Hepatocyte (in vitro differentiated cells): ENCODE measurements at places on chromosomes 12 and 14. TPM values are rescaled to one million over a fixed set of nuclear protein-coding genes. Genes with fewer than 3 reads are reported as not detected.

- H3K4me3 ChIP-seq = no peak overlapping the region
- H3K36me3 ChIP-seq = no peaks in the 10 kb centered on the region
- no peaks in the 10 kb centered on the region for H3K4me1 ChIP-seq
- no peak overlapping the region for H3K27ac ChIP-seq
- no peaks in the 10 kb centered on the region for H3K27me3 ChIP-seq
- no peak for DNase-seq
Observed at GRCh38 chr14:35708062-35708461, 101.0 kb downstream of the RALGAPA1 start.

Gene SLCO1B1
- 3.4 and 8.9 TPM in 2 replicates for polyA plus RNA-seq

Gene ADCY4
- 1.3 and 4.1 TPM in 2 replicates for polyA plus RNA-seq

Gene PTPRO
- polyA plus RNA-seq = 0.65 TPM in 1 of 2 replicates, not detected in the other

DNA sequence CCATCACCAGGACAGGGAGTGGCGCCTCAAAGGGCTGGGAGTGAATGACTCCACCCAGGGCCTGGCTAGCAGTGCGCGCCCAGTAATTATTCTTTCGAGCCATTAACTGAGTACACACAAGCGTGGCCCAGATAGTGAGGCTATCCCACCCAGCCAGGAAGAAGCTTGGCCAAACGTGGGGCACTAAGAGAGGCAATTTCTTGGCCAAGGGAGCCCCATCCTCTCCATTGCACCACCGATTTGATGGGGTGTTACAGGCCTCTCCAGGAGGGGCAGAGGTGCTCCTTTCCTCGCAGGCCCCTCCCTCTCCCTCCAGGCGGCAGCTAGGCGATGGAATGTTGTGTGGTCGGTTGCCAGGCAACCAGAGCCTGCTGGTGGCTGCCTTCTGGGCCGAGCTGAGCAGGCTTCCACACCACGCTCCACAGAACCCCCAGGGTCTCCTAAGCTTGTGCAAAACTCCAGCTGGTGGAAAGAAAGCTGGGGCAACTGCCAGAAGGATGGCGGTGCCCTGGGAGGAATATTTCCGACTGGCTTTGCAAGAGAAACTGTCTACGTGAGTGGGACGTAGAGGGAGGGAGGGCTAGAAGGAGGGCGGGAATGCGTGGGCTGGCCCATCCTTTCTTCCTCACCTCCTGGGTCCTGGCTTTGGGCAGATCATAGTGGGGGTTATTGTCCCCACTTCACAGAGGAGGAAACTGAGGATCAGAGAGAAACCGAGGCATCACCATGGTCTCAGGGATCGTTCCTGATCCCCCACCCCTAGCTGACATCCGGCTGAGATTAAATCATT, at the start of gene CFAP73:
Gene CFAP73 (plus strand): TSS at position 364 of the 790 bp plus-strand sequence. CDS start 134 bp downstream, at position 498.
- H3K27ac ChIP-seq = no peak within 1 kb of the TSS
- no peaks in the 10 kb centered on the region for H3K36me3 ChIP-seq
- peaks cover 30% of the 10 kb centered on the region for H3K27me3 ChIP-seq
- H3K4me1 ChIP-seq = peaks cover 15% of the 10 kb centered on the region
- no peak within 1 kb of the TSS for H3K4me3 ChIP-seq
- DNase-seq = peak; percentile 91

DNA sequence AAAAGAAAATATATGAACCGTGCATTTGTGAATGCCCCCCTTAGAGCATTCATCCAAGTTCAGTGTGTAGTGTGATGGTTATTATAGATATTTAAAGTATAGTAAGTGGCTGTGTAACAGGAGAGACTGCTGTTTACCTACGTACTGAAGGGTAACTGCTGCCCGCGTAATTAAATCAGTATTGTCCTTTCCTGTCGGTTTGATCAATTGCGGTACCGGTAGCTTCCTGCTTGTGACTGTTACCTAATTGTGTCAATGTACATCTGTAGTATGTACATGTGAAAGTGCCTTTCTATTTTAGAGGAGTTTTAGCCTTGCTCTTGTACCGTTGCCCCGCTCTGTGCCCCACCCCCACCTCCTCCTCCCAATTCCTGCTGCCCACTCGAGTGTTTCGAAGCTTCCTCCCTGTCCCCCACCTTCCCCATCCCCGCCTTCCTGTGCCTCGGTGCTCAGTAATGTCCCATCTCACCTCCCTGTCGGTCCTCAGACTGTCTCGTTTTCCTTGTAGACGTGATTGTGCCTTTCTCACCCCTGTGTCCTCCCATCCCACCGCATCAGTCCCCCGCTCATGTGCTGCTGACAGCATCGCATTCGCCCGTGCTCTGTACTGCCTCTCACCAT, 75.0 kb downstream of the KICS2 start:
- H3K4me3 ChIP-seq = no peak overlapping the region
- H3K27ac ChIP-seq = no peak overlapping the region
- no peaks in the 10 kb centered on the region for H3K36me3 ChIP-seq
- no peaks in the 10 kb centered on the region for H3K4me1 ChIP-seq
- no peak for DNase-seq
- H3K27me3 ChIP-seq = no peaks in the 10 kb centered on the region

Gene LYZ
- 129 and 170 TPM in 2 replicates for polyA plus RNA-seq

Gene ST8SIA1
- 0.77 and 0.88 TPM in 2 replicates for polyA plus RNA-seq

DNA sequence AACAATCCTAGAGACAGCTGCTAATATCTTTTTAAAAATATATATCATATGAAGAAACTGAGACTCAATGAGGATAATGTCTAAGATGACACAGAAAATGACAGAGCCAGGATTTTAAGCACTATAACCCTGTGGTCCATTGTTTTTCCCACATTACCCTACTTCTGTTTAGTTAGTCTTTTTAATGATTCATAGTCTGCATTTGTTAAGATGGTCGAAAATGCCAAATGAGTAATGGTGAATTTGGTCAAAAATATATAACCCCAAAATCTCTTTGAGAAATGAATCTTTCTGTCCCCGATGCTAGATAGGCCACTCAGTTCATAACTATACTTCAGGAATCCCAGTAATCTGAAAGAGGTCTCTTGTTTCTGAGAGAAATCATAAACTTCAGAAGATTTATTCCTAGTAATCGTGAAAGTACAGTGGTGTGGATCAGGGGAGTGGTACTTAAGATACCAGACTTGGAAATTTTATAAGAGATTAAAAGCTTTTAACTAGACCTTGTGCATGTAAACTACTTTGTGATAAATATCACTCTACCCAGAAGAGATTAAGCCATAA, 10.8 kb downstream of the RTRAF start:
- no peak overlapping the region for H3K27ac ChIP-seq
- H3K36me3 ChIP-seq = peaks cover 6% of the 10 kb centered on the region
- H3K4me1 ChIP-seq = no peaks in the 10 kb centered on the region

Gene DENR
- polyA plus RNA-seq = 62.8 and 64.8 TPM in 2 replicates

DNA sequence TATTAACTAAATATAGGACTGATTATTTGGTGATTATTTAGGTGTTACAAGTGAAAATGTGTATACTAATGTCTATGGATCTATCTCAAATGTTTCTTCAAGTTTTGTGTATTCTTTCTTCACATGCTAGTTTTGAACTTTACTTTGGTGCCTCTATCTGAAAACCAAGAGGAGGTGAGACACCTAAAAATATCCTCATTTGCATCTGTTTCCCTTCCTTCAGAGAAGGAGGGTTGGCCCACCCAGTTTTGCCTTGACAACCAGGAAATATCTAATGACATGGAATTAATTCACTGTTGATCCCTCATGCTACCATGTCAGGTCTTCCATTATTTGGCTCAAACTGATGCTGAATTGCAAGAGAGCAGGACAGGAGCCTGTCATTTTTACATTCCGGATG, 500.4 kb downstream of the NELL2 start:
- H3K27ac ChIP-seq = no peak overlapping the region
- H3K4me1 ChIP-seq = no peaks in the 10 kb centered on the region
- no peak overlapping the region for H3K4me3 ChIP-seq
- DNase-seq = no peak

GRCh38 chr14:77301103-77301502, 19.6 kb downstream of the POMT2 start:
- H3K27ac ChIP-seq = no peak overlapping the region
- no peaks in the 10 kb centered on the region for H3K27me3 ChIP-seq
- no peak overlapping the region for H3K4me3 ChIP-seq

DNA sequence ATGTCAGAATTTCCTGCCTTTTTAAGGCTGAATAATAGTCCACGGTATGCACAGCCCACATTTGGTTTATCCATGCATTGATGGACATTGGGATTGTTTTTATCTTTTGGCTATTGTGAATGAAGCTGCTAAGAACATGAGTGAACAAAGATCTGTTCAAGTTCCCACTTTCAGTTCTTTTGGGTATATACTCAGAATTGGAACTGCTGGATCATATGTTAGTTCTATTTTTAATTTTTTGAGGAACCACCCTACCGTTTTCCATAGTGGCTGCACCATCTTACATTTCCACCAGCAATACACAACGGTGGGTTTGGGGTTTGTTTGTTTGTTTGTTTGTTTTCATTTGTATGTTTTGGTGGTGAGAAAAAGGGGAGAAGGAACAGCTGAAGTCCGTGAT, 6.4 kb downstream of the GPR68 start:
- no peaks in the 10 kb centered on the region for H3K36me3 ChIP-seq
- H3K4me3 ChIP-seq = no peak overlapping the region
- no peaks in the 10 kb centered on the region for H3K27me3 ChIP-seq
- no peak overlapping the region for H3K27ac ChIP-seq
- no peaks in the 10 kb centered on the region for H3K4me1 ChIP-seq

GRCh38 chr12:55925870-55926737, 1.6 kb downstream of the PYM1 start:
- peak overlapping the region; percentile 97 for H3K27ac ChIP-seq
- H3K36me3 ChIP-seq = no peaks in the 10 kb centered on the region
- H3K4me3 ChIP-seq = peak overlapping the region; percentile 43

DNA sequence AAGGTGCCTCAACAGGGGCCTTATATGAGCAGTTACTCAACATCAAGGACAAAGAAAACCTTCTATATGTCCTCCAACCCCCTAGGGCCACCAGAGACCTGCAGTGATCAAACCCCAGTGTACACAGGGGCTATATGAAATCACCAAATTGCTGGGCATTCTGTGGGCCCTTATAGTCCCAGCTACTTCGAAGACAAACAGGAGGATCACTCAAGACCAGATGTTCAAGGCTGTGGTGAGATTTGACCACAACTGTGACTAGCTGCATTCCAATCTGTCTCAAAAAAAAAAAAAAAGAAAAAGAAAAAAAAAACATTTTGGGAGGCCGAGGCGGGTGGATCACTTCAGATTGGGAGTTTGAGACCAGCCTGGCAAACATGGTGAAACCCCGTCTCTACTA, 51.0 kb upstream of the PRB2 start:
- H3K36me3 ChIP-seq = no peaks in the 10 kb centered on the region
- no peak overlapping the region for H3K27ac ChIP-seq
- no peaks in the 10 kb centered on the region for H3K4me1 ChIP-seq
- no peaks in the 10 kb centered on the region for H3K27me3 ChIP-seq
- no peak overlapping the region for H3K4me3 ChIP-seq

DNA sequence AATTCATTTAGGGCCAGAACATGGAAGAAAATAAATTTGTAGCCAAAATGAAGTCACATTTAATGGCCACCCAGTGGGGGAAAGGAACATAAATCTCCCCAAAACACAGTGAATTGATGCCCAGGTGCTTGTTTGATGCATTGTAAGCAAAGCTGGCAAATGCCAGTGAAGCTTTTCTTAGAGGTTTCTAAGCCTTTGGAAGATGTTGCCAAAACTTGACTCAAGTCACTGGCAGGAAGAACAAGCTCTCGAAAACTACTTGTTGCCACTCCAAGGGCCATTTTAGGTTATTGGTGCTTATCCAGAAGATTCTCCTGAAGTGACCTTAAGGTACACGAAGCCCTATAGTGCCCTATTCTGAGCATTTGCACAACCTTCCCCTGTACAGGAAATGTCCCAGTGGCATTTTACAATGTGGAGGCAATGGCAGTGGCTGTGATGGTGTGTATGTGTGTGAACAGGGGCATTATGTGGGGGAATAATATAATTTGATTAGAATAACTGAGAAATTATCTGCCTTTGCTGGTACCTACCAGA, 89.5 kb upstream of the NOVA1 start:
- no peak overlapping the region for H3K27ac ChIP-seq
- no peak overlapping the region for H3K4me3 ChIP-seq
- H3K36me3 ChIP-seq = no peaks in the 10 kb centered on the region
- no peak for DNase-seq

- no peaks in the 10 kb centered on the region for H3K27me3 ChIP-seq
- peaks cover 12% of the 10 kb centered on the region for H3K4me1 ChIP-seq
- no peak for DNase-seq
- H3K36me3 ChIP-seq = no peaks in the 10 kb centered on the region
- no peak overlapping the region for H3K27ac ChIP-seq
Observed at GRCh38 chr12:27009881-27010301, 4.3 kb downstream of the TM7SF3 start.

- no peak for DNase-seq
- no peaks in the 10 kb centered on the region for H3K36me3 ChIP-seq
- H3K27me3 ChIP-seq = peaks cover 15% of the 10 kb centered on the region
- no peak overlapping the region for H3K4me3 ChIP-seq
- no peak overlapping the region for H3K27ac ChIP-seq
Observed at GRCh38 chr14:99263564-99264330, 8.2 kb downstream of the BCL11B start.

GRCh38 chr14:21557084-21557901, 22.6 kb downstream of the OR10G3 start:
- peaks cover 6% of the 10 kb centered on the region for H3K4me1 ChIP-seq
- no peaks in the 10 kb centered on the region for H3K36me3 ChIP-seq
- no peaks in the 10 kb centered on the region for H3K27me3 ChIP-seq

Gene KCNH3
- 0.43 and 1.1 TPM in 2 replicates for polyA plus RNA-seq

- no peak overlapping the region for H3K4me3 ChIP-seq
- H3K27me3 ChIP-seq = no peaks in the 10 kb centered on the region
- H3K36me3 ChIP-seq = no peaks in the 10 kb centered on the region
- no peak overlapping the region for H3K27ac ChIP-seq
- DNase-seq = no peak
- H3K4me1 ChIP-seq = no peaks in the 10 kb centered on the region
Observed at GRCh38 chr12:14018080-14018479, 36.7 kb upstream of the GRIN2B start.

DNA sequence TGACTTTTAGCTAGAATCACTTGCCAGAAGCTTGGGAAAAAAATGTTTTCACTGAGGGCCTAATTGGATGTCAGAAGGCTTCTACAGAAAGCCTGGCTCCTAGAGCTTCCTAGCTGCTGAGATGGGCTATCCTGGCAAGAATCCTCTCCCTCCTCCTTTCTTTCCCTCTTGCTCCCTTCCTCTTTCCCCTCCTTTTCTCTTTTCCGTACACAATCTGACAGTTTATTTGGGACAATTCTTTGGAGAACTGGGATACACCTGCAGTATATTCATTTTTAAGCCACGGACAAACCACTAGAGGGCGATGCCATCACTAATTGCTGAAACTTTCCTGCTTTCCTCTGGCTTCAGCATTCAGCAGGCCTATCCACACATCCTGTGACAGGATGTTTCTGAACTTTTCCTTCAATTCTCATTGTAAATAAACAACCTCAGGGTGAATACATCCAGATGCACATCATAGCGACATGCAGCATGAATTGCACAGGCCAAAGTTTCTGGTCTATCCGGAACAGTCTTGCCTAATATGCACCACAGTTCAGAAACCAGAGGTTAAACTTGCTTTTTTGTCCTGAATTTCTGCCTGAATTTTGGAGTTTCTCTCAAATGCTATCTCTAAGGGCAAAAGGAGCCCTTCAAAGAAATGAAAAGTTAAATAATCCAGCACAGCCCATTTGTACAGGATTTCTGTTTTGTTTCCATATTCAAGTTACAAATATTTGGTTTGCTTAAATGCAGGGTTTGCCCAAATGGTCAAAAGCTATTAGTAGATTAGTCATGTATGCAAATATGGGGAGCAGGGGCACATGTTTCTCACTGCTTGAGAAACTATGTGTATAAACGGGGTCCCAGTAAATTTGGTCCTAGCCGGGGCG, 142.8 kb downstream of the PAWR start:
- H3K4me1 ChIP-seq = peaks cover 28% of the 10 kb centered on the region
- peak overlapping the region; percentile 93 for H3K27ac ChIP-seq
- no peak overlapping the region for H3K4me3 ChIP-seq
- H3K27me3 ChIP-seq = no peaks in the 10 kb centered on the region
- H3K36me3 ChIP-seq = no peaks in the 10 kb centered on the region

GRCh38 chr12:45339035-45339434, 123.1 kb downstream of the ANO6 start:
- H3K27me3 ChIP-seq = no peaks in the 10 kb centered on the region
- no peaks in the 10 kb centered on the region for H3K36me3 ChIP-seq
- peaks cover 14% of the 10 kb centered on the region for H3K4me1 ChIP-seq
- no peak for DNase-seq
